ENCODE measurements at places on chromosomes 16 and 17.

- DNase-seq: no peak
Observed at GRCh38 chr17:15263680-15264079, 1.4 kb downstream of the PMP22 start.

DNA sequence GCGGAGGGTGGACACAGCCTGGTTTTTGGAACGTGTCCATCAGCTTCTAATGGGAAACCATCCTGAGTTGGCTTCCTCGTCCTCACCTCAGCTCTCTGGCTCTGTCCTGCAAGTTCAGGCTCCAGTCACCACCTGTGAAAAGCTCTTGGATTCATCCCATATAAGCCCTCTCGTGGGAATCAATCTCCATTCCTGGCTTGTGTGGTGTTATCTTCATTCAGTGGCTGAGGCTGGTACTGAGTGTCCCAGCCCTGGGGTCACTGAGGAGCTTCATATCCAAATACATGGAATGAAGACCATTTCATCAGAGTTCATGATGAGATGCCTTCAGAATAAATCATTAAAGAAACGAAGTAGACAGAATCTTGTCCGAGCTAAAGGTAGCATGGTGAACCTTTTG is 189.2 kb downstream of the RBFOX1 start:
- no peak for DNase-seq

DNA sequence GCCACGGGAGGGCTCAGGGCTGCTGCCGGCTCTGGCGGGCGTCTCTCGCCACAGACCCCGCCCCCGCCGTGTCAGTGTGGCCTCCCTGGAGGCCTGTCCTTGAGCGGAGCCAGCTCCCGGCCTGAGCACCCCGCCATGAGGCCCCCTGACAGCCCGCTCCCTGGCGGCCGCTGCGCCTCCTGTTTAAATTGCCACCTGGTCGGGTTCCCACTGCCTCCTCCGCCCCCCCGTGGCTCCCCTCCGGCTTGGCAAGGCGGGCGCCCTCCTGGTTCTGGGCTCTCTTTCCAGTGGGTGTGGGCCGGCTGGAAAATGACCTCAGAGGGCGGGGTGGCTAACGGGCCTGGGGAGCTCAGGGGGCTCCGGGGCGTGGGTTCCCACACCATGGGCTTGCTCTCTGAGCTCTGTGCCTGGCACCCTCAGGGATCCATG is 42.1 kb upstream of the SSTR5 start:
- no peak for DNase-seq

DNA sequence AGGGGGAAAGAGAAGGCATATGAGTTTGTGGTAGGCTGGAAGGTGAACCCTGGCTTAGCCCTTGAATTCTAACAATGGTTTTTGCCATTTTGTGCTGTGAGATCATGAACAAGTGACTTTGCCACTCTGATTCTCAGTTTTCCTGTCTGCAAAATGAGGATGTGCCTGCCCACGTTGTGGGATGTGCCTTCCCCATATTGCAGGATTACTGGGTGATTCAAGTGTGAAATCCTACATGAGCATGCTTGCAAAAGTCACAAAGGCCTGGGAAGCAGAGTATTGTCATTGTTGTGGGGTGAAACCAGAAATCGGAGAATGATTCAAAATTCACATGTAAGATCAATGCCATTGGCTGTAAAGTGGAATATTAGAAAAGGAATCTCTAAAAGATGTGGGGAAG is 28.6 kb upstream of the TVP23A start:
- DNase-seq: no peak

GRCh38 chr17:41061964-41062363 is 2.0 kb upstream of the KRTAP2-3 start:
- DNase-seq: no peak

DNA sequence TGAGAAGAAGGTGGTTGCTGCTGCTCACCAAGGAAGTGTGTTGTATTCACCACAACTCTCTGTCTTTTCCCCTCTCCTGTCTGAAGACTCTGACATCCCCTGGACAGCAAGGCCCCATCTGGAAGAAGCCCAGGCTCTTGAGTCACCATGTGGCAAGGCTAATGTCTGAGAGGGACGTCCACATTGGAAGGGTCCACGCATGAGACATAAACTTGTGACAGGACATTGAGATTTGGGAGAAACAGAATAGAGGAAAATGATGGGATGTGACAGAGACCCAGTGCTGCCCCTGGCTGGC is 176.5 kb downstream of the IRF8 start:
- DNase-seq: no peak

- no peak for DNase-seq
Observed at GRCh38 chr16:47592232-47592631, 131.1 kb downstream of the PHKB start.

DNA sequence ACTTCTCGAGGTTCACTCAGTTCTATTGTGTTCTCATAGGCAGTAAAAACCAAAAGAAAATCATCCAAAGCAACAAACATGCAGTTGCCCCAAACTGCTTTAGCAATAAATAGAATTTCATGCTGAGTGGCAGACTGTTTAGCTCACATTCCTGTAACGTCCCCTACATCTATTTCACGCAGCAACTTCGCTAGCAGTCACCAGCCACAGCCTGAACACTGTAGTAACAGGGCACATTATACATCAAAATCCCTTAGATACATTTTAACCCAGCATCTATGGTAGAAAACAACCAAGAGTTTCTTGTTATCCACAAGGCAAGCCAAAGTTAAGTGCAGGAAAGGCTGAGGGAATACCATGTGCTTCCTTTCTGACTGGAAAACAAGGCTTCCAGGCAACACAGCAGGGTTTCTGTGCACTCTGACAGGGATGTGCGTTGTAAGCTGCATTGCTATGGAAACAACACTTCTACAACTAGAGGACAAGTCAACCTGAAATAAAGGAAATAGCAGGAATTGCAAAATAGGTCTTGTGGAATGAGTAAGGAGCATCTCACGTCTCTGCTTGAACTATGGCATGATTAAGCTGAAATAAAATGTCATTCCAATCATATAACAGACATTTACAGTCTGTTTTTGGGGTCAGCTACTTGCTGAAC is 55.4 kb downstream of the CFDP1 start:
- no peak for DNase-seq

DNA sequence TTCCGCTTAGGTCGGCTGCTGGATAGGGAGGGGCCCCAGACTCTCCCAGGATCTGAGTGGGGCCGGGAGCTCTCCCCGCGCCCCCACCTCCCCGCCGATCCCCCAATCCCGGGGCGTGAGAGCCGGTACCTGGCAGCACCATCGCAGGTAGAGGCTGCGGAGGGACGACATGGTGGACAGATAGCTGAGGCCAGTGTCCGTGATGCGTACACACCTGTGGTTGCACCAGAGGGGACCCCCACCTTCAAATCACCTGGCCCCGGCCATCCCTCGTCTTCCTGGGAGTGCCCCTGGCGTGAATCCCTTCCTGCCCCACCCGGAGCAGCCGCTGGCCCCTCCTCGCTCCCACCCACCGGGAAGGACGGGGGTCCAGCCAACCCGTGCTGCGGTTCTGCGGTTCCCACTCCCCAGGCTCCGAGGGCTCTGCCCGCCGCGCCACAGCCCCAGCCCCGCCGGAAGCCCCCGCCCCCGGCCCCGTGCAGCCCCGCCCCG is 4.7 kb upstream of the WDR24 start:
- DNase-seq: no peak

GRCh38 chr16:64421515-64421914 is 700.3 kb downstream of the CDH11 start:
- DNase-seq: no peak

- DNase-seq: no peak
Observed at GRCh38 chr17:53924530-53925455, 102.1 kb downstream of the KIF2B start.

- DNase-seq: no peak
Observed at GRCh38 chr17:74119049-74119580, 84.4 kb upstream of the RPL38 start.

GRCh38 chr17:1577182-1577581 is 14.6 kb upstream of the PITPNA start:
- no peak for DNase-seq

- DNase-seq: no peak
Observed at GRCh38 chr17:50521514-50521913, 11.0 kb upstream of the EPN3 start.

GRCh38 chr16:89949121-89949742 is 677 bp downstream of the DEF8 start:
- DNase-seq: no peak

DNA sequence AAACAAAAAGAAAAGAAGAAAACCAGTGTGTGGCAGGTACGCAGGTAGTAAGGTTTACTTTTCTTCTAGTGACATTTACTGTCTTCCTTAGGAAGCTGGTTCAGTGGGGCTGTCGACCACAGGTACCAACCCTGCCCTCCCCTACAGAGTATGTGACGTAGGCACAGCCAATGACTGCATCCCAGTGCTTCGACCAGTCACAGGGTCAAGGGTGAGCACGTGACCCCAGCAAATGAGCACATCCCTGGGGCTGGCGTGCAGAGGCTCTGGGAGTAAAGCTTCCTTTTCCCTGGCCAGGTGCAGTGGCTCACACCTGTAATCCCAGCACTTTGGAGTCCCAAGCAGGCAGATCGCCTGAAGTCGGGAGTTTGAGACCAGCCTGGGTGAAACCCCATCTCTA is 38.9 kb upstream of the PLCG2 start:
- no peak for DNase-seq

GRCh38 chr17:63024716-63025115 is 58.7 kb downstream of the TANC2 start:
- no peak for DNase-seq

DNA sequence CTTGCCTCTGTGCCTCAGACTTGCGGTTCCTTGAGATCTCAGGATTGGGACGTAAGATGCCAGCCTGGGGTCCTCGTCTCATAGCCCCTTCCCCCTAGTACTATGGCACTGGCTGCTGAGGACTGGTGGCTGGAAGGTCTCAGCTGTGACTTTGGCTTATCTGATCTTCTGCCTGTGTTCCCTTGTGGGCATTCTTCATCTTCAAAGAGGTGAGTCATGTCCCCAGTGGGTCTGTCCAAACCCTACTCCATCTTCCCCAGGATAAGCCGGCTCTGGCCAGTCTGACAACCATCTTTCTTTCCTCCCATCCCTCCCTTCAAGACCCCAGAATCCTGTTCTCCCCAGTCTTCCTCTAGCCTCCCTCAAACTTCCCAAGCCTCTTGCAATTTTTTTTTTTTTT is 3.6 kb downstream of the CD19 start:
- no peak for DNase-seq

DNA sequence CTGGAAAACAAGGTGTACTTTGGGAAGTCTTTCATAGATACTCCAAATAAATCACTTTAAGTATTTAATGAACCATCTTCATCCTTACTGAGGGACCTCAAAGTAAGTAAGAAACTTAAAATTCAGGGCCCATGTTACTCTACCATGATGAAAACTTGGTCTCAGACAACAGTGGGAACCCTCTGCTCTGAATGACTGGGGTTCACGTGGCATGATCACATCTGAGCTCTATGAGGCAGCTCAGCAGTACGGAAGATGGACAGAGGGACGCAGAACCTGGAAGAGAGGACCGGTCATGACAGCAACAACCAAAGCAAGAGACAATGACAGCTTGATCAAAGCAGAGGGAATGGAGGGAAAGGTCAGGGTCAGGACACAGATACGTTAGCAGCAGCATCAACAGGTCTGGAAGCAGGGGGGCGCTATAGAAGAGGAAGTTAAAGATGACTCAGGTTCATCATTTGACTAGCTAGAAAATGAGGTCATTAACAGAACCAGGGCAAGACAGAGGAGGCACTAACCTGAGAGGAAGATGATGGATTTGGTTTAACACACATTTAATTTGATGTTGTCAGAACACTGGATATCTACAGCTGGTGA is 9.5 kb downstream of the XPO6 start:
- DNase-seq: no peak

GRCh38 chr17:50638966-50639713 is 4.5 kb downstream of the ABCC3 start:
- no peak for DNase-seq

GRCh38 chr17:14748036-14748710 is 447.3 kb downstream of the HS3ST3B1 start:
- DNase-seq: no peak

- no peak for DNase-seq
Observed at GRCh38 chr17:16304830-16305229, 48.4 kb downstream of the CENPV start.

GRCh38 chr16:71927383-71927782 is 32.1 kb downstream of the IST1 start:
- DNase-seq: no peak

DNA sequence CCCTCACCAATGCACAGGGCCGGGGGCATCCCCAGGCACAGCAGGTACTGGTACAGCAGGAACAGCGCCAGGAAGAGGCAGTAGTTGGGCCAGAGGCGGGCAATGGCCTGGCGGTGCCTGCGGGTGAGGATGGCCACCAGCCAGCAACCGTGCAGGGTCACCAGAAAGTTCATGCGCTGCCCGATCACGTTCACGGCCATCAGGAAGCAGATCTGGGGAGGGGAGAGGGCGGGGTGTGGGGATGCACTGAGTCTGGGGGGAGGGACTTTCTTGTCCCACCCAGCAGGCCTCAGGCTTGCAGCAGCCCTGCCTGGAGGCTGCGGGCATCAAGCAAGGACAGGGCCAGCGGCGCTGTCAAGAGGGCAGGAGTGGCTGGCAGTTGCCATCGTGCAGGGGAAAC is 25.4 kb downstream of the CTU2 start:
- DNase-seq: no peak

DNA sequence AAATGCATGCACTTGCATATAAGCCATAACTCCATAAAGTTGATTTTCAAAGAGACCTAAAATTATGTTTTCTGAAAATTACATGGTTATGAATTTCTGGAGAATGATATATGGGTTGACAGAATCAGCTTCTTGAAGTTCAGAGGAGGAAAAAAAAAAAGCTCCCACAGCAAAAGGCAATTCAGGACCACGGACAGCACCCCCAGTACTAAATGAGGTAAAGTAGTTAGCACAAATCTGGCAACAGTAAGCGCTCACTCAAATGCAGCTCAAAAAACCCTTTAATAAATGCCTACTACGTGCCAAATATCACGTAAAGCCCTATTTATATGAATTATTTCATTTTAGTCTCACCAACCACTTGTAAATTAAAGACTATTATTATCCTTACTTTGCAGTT is 135.2 kb downstream of the SHISA9 start:
- DNase-seq: no peak

DNA sequence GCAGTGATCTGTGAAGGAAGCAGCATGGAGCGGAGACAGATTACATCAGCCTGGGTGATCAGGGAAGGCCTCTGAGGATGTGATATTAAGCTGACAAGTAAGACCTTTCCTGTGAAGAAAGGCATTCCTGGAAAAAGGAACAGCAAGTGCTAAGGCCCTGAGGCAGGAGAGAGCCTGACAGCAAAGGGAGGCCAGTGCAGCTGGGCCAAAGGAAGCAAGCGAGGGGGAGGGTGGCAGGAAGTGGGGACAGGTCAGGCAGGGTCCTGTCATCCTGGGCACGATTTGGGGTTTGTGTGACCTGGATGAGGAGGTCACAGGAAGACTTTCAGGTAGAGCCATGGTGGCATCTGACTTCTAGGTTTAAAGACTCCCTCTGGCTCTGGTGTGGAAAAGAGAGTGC is 12.3 kb downstream of the CPNE2 start:
- no peak for DNase-seq

DNA sequence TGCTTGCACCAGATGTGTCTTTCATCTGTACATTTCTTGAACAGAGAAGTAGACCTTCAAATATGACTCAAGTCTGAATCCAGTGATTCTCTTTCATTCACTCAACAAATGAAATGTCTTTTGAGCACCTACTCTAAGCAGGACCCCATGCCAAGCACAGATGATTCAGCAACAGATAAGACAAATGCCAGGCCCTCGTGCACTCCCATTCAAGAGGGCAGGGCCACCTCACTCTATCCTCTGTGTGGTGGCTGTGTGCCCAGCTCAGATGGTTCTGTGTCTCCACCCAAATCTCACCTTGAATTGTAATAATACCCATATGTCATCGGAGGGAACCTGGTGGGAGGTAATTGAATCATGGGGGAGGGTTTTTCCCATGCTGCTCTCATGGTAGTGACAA is 74.1 kb upstream of the NKD1 start:
- DNase-seq: no peak

- no peak for DNase-seq
Observed at GRCh38 chr17:929586-929985, 50.0 kb downstream of the NXN start.
